ENCODE measurements at places on chromosomes 3 and 15.

- no peak for DNase-seq
These were observed 611.5 kb downstream of the AGBL1 start for GRCh38 chr15:86691091-86691663.

- no peak for DNase-seq
These were observed 26.1 kb downstream of the PXK start for GRCh38 chr3:58358808-58359207.

DNA sequence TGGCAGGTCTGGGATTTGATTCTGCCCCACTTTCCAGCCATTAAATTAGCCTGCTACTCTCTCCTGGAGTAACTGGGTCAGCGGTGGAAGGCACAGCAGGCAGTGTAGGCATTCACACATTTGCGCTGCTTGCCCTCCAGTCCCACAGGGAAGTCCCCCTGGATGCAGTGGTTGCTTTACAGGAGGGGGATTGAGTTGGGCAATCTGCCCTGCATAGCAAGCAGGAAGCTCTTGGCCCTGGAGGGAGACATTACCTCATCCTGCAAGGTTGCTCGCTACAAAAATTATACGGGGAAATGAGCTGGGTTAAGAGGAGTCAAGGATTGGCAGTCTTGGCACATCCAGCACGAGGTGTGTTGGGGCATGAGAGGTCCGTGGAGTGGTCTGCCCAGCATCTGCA, 14.8 kb downstream of the MCM2 start:
- no peak for DNase-seq

- no peak for DNase-seq
These were observed 193.7 kb downstream of the TCF12 start for GRCh38 chr15:57112178-57112577.

DNA sequence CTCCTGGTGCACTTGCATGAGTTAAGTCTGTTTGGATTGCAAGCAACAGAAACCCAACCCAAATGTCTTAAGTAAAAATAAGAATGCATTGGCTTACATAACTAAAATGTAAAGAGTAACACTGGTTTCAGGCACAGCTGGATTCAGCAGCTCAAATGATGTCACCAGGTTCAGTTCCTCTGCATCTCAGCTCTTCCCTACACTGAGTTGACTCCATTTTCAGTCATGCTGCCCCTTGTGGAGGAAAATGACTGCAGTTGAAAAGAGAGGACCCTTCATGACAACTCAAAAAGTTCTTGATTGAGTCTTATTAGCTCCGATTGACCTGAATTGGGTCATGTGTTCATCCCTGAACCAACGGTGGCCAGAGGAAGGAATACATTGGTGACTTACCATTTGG, 138.5 kb upstream of the ABI3BP start:
- no peak for DNase-seq

DNA sequence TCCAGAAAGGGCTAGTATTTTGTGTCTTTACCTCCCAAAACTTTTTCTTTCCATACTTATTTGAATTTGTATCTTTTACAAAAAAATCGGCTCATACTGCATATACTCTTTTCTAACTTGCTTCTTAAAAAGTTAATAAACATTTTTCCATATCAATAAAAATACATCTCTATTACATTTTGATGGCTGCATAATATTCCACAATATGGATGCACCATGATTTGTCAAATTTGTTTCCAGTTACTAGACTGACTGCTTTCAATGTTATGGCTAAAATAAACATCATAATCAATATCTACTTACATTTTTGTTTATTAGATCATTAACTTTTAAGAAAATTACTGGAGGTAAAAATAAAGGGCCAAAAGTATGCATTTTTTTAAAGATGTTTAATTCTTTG, 121.7 kb downstream of the MEIS2 start:
- DNase-seq: no peak

DNA sequence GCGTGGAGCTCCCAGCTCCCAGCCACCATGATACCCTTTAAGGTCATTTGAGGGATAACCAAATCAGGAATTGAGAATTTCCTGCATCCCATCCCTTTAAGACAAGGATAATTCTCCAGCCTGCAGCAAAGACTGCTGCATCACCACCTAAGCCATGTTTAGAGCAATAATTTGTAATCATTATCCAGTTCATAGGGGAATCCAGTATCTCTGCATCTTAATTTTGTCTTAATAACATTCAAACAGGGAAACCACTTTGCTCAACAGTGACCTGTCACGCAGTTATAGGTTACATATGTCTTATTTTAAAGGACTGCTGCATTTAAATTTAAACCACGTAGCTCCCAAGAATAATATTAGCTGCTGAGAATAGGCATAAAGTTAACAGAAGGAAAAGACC, 188.4 kb downstream of the SSR3 start:
- DNase-seq: no peak

DNA sequence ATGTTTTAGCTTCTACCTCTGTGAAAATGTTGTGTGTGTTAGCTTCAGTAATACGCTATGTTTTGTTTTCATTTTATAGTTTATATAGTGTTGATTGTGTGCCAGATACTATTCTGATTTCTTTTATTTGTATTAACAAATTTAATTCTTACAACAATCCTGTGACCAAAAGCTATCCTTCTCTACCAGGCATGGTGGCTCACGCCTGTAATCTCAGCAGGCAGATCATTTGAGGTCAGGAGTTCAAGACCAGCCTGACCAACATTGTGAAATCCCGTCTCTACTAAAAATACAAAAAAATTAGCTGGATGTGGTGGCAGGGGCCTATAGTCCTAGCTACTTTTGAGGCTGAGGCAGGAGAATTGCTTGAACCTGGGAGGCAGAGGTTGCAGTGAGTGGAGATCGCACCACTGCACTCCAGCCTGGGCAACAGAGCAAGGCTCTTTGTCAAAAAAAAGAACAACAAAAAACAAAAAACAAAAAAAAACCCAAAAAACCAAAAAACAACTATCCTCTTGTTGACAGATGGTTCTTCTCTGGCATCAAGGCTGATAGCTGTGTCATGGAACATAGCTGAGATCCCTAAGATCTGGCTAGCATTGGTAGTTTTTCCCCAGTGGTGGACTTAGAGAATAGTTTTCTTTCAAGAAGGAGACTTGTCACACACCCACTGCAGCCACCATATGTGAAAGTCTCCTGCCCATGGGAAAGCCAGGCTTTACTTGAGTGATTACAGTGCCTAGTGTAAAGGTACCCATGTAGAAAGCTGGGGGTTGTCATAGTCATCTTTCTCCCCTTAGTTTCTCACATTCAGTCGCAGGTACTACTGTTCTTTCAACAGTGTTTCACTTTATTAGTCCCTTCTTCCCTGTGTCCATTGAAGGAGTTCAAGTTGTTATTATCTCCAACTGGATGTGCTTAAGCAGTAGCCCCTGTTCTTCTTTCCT, 116.5 kb downstream of the UBE2E2 start:
- DNase-seq: no peak

DNA sequence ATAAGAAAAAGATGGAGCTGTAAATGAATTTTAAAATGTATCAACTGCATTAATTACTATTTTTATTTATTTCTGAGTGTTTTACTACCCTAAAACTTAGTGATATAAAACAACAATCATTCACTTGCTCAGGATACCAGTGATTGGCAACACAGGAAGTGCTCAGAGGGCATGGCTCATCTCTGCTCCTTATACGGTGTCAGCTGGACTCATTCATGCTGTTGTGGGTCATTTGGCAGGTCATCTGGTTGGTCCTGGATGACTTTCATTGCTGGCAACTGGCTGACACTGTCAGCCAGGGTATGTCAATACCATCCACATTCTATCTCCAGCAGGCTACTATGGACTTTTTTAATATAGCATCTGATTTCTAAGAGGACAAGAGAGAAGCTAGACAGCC, 689.6 kb upstream of the NECTIN3 start:
- no peak for DNase-seq

DNA sequence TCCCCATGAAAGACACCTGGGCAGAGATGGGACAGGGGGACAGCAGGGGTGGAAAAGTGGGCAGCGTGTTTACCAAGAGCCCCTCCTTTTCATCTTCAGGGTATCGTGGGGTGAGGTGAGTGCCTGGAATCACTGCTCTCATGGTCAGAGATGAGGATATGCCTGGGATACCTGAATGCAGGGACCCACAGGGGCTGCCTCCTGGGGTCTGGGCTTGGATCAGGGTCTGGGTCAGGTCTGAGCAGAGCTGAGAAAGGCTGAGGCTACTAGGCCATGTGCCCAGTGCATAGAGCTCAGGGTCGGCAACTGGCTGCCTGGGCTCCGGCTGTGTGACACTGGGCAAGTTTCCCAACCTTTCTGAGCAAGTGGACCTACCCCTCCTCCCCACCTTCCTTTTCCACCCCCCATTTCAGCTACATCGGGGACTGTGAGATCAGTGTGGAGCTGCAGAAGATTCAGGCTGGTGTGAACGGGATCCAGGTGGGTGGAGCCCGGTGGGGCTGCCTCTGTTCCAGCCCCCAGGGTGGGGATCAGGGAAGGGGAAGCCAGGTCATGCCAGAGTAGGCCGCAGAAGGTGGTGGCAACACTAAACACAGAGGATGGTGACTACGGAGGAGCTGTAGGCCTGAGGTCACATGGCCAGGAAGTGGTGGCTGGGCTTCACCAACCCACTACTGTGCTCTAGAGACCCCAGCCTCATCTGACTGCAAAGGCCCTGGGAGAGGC, 24.5 kb downstream of the ESYT3 start:
- no peak for DNase-seq

- no peak for DNase-seq
These were observed 21.7 kb upstream of the GPR160 start for GRCh38 chr3:170016057-170016456.

GRCh38 chr15:94610069-94610468, 378.7 kb downstream of the MCTP2 start:
- no peak for DNase-seq

GRCh38 chr3:47705391-47705790, 76.3 kb downstream of the SMARCC1 start:
- DNase-seq: no peak

DNA sequence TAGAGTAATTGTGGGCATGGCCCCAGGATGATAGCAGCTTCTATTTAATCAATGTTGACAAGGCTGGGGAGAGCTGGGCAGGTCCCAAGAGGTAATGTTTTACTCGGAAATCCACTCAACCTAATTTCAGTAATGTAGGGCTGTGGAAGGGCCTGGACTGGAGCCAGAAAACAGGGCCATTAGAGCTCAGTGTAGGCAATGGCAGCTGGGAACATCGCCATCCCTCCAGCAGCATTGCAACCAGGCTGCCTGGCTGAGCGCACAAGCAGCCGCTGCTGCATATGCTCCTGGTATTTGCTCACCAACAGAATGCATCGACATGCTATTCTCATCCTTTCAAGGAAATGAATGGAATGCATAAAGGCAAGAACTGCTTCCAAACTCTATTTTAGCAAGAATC, 90.0 kb downstream of the GAP43 start:
- no peak for DNase-seq

- no peak for DNase-seq
These were observed 1069.8 kb downstream of the IGSF11 start for GRCh38 chr3:117964814-117965213.

- no peak for DNase-seq
These were observed at the start of gene CPLX3 for GRCh38 chr15:74826364-74826819. Gene CPLX3 (plus strand): TSS chr15:74826627. CDS start chr15:74826704, 77 bp downstream.

DNA sequence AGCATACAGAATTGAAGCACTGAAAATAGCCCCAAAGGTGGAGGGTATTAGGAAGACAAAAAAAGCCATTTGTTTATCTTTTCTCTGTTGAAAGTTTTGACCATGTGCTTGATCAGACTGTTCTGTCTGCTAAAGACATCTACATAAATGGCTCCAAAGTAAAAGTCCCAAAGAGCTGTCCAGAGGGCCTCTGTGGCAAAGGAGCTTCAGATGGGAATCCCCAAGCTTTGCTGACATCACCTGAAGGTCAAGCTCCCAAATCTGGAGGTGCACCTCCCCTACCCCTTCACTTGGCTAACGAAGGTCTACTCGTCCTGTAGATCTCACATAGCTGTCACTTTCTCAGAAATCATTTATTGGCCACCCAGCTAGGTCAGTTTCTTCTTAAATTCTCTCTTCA, 194.6 kb upstream of the SLC2A2 start:
- DNase-seq: no peak

- no peak for DNase-seq
These were observed 66.3 kb downstream of the B3GNT5 start for GRCh38 chr3:183319371-183319770.

- DNase-seq: no peak
These were observed 17.5 kb downstream of the MAP1A start for GRCh38 chr15:43534897-43535296.

GRCh38 chr15:92645731-92646130, 9.8 kb downstream of the FAM174B start:
- no peak for DNase-seq

- no peak for DNase-seq
These were observed 40.3 kb upstream of the ICE2 start for GRCh38 chr15:60519218-60519617.

GRCh38 chr3:9222956-9223639, 26.3 kb downstream of the SRGAP3 start:
- DNase-seq: no peak
